ENCODE measurements at places on chromosomes 1 and 21. TPM values are rescaled to one million over a fixed set of nuclear protein-coding genes. Genes with fewer than 3 reads are reported as not detected.

MROH7 gene
- total RNA-seq = 0.80 TPM

- no peak overlapping the region for H3K4me3 ChIP-seq
- no peaks in the 10 kb centered on the region for H3K36me3 ChIP-seq
- H3K27me3 ChIP-seq = no peaks in the 10 kb centered on the region
These were observed 10.8 kb downstream of the HHAT start for GRCh38 chr1:210339500-210339899.

- no peak for DNase-seq
- H3K4me3 ChIP-seq = no peak overlapping the region
- H3K4me1 ChIP-seq = no peaks in the 10 kb centered on the region
- H3K36me3 ChIP-seq = no peaks in the 10 kb centered on the region
- H3K27ac ChIP-seq = no peak overlapping the region
- H3K27me3 ChIP-seq = no peaks in the 10 kb centered on the region
These were observed 12.7 kb downstream of the FASLG start for GRCh38 chr1:172671591-172671990.

- H3K36me3 ChIP-seq = no peaks in the 10 kb centered on the region
- no peak overlapping the region for H3K27ac ChIP-seq
- no peak overlapping the region for H3K4me3 ChIP-seq
- H3K27me3 ChIP-seq = no peaks in the 10 kb centered on the region
These were observed 89.9 kb downstream of the HMCN1 start for GRCh38 chr1:185824106-185824505.

- H3K27ac ChIP-seq = peak overlapping the region; percentile 41
- H3K4me1 ChIP-seq = no peaks in the 10 kb centered on the region
- no peak overlapping the region for H3K4me3 ChIP-seq
- no peak for DNase-seq
These were observed 120.4 kb downstream of the SPATA46 start for GRCh38 chr1:162256287-162256686.

GRCh38 chr1:173201969-173202368 is 5.2 kb downstream of the TNFSF4 start:
- no peaks in the 10 kb centered on the region for H3K27me3 ChIP-seq
- no peak overlapping the region for H3K27ac ChIP-seq
- DNase-seq = no peak
- H3K4me3 ChIP-seq = no peak overlapping the region

DNA sequence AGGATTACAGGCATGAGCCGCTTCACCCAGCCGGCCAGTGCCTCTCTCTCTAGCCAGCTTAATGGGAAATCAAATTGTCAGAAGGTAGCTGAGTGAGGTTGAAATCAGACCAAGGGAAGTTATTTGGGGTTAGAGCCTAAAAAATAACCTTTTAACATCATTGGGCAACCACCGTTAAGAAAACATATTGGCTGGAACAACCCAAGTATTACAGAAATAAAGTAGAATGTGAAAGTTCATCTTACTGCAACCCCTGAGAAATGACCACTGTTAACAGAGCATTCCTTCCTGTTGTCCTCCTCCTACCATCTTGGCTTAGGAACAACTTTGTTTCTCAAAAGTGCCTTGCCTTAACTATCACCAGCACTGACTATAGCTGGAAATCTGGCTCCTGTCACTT is 3.2 kb upstream of the RNF186 start:
- H3K4me3 ChIP-seq = no peak overlapping the region
- no peaks in the 10 kb centered on the region for H3K4me1 ChIP-seq

LMX1A gene
- total RNA-seq = not detected

PBXIP1 gene
- total RNA-seq = 79.3 TPM
